Left lung (tissue), 14 donors: ENCODE measurements at places on chromosomes 4 and X.

GRCh38 chrX:149799938-149800337, 18.2 kb downstream of the MAGEA9 start:
- no peak for DNase-seq

DNA sequence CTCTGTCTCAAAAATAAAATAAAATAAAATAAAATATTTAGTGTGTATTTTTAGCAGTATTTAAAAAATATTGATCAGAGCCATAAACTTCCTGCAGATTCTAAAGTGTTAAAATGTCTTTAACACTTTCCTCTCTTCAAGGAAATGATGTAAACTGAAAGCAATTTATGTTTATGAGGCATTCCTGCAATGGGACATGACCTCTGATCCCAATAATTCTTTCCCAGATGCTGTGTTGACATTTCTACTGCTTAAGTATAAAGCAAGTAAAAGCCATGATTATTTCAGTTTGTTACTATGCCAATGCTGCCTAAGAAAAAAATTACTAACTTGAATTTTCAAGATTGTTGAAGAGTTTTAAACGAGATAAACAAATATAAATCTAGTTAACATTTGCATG, 29.0 kb downstream of the COQ2 start:
- no peak for DNase-seq

DNA sequence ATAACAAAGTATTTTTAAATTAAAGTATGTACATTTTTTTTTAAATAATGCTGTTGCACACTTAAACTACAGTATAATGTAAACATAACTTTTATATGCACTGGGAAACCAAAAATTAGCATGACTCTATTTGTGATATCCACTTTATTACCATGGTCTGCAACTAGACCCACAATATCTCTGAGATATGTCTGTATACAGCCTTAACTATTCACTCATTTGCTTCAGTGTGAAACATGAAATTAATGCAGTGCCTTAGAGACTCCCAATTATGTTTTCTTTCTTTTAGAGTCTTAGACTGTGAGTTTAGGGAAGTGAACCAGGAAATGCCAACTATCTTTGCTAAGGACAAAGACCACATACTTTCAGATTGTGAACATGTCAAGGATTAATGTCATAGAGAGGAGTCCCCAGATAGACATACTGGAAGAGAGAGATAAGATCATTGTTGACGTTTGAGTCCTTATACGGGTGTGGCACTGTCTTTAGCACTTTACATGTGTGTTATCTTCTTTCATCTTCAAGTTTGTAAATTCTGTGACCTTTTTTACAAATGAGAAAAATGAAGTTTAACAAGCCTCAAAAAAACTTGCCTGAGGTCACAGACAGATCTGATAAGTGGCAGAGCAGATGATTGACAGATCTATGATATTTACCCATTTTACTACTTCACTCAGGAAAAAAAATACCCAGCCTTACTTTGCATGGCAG, 23.2 kb downstream of the CXorf58 start:
- DNase-seq = no peak

DNA sequence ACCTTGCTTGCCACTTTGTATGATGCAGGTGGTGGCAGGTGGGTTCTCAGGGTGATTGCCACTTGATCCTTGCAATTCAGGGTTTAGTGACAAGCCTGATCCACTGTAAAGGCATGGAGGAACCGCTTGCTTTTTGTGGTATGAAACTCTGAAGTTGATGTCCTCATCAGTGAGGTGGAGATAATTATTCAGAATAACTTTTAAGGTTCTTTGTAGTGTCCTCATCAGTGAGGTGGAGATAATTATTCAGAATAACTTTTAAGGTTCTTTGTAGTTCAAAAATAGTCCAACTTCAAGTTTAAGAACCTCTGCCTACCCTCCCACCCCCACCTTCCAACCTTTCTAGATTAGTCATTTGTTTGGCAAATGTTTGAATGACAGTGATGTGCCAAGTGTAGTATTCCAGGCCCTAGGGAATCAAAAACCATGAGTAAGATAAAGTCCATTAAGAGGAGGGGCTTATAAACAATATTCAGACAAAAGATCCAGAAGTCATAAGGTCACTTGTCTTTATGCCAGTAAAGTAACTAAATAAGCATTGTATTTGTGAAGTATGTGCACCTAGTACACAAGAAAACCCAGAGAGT, 51.2 kb downstream of the DCUN1D4 start:
- no peak for DNase-seq

- no peak for DNase-seq
Observed at GRCh38 chr4:807792-808191, 18.1 kb downstream of the CPLX1 start.
